ENCODE measurements at places on chromosomes 12 and 14.
A peak's percentile ranks its signal among the peaks of the same experiment; 100 is the strongest.

GRCh38 chr12:67765776-67766766, 117.5 kb downstream of the DYRK2 start:
- no peak for DNase-seq

DNA sequence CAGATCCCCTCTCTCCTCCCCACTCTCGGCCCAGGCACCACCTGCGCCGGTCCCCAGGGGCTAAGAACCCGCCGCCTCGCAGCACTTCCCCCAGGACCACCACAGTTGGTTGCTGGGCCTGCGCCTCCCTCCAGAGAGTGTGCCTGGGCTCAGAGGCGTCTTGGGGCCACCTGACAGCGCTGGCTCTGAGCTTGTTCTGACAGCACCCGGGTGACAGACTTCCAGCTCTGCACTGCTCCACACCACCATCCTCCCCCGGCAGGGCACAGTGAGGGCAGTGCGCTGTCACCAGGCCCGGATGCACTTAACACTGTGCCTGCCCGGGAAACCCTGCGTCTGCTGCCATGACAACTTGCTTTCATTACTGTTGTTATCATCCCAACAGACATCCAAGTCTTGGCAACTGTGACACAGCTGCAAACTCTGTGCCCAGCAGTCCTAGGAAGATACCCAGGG, 6.6 kb downstream of the BRF1 start:
- DNase-seq, result no peak

DNA sequence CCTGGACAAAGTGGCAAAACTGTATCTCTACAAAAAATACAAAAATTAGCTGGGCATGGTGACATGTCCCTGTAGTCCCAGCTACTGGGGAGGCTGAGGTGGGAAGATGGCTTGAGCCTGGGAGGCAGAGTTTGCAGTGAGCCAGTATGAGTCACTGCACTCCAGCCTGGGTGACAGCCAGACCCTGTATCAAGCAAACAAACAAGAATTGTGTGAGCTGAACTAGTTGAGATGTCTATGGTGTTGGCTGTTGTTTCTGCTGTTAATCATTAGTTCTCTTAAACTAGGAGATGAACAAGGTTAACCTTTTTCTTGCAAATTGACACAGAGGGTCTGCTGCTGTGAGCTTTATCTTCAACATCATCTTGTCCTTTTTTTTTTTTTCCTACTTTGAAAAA, 23.6 kb downstream of the RASSF3 start:
- DNase-seq, result no peak

DNA sequence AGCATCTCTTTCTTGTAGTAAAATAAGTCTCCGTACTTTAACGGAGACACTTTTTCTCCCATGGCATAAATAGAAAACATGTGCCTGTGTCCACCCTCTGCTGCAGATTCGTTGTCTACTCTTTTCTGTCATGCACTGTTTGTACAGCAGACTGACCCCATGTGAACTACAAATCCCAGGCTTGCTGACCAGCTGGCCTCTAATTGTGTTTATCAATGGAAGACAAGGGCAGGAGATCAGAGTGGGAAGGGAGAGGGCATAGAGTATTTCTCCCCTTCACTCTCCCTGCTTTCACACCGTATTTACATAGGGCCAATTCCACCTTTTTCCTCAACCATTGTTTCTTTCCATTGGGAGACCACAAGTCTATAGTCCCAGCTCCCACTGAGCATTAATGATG, 31.0 kb upstream of the TMTC2 start:
- no peak for DNase-seq

GRCh38 chr14:22852940-22853767, 16.8 kb downstream of the MMP14 start:
- peak; percentile 95 for DNase-seq

- no peak for DNase-seq
Observed at GRCh38 chr12:7221486-7221885, 32.0 kb downstream of the PEX5 start.

- no peak for DNase-seq
Observed at GRCh38 chr12:83954071-83954789, 958.4 kb downstream of the SLC6A15 start.

- no peak for DNase-seq
Observed at GRCh38 chr12:122471324-122472226, 29.2 kb downstream of the ZCCHC8 start.

- no peak for DNase-seq
Observed at GRCh38 chr14:89720741-89721729, 233.5 kb downstream of the EFCAB11 start.

DNA sequence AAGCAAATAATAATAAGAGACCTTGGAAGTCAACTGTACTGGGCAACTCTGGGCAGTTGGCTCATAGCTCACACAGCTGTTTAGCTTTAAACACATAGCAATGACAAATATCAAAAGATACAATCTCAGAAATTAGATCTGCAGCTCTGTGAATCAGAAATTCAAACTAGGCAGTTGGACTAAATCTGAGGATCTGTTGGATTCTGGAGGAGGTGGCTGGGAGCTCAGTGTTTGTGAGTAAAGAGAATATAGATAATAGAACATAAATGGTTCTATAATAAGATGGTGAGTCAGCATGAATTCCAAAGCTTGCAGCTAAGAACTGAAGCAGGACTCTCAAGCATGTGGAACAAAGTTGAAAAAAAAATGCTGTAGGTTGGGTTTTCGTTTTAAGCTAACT, 1949.4 kb upstream of the SEL1L start:
- DNase-seq, result no peak

All from HAP-1 (cell line).